Naive thymus-derived CD8-positive, alpha-beta T cell (primary cell): ENCODE measurements at places on chromosomes 5 and 9. TPM values are rescaled to one million over a fixed set of nuclear protein-coding genes. Genes with fewer than 3 reads are reported as not detected.

DNA sequence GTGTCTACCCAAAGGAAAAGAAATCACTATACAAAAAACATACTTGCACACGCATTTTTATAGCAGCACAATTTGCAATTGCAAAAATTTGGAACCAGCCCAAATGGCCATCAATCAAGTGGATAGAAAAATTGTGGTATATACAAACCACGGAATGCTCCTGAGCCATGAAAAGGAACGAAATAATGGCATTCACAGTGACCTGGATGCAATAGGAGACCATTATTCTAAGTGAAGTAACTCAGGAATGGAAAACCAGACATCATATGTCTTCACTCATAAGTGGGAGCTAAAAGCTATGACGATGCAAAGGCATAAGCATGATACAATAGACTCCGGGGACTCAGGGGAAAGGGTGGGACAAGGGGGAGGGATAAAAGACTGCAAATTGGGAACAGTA, 78.4 kb downstream of the ENC1 start:
- H3K4me1 ChIP-seq = no peaks in the 10 kb centered on the region
- H3K4me3 ChIP-seq = no peak overlapping the region
- no peaks in the 10 kb centered on the region for H3K36me3 ChIP-seq
- H3K27ac ChIP-seq = no peak overlapping the region
- H3K27me3 ChIP-seq = peaks cover 4% of the 10 kb centered on the region
- no peak for DNase-seq

DNA sequence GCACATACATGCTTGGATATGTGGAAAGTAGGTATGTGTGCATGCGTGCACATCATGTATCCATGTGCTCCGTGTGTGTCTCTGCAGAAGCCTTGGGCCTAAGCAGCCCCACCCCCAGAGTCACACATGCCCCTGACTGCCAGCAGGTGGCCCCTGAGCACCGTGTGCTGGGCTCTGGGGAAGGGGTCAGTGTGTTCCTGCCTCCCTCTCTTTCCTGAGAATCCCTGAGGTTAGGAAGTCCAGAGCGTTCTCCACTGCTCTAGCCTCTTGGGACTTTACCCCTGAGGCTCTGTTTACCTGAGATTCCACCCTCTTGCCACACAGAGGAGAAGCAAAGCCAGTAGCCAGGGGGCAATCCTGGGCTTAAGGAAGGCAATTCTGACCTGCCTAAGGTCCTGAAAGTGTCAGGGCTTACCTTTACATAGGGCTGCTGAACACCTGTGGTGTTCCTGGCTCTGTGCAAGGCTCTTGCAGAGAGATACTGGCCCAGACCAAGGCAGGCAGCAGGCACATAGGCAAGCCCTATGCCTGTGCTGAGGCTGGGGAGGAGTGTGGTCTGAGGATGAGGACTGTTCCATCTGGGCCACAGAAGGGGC, 207.3 kb downstream of the TMEM38B start:
- H3K36me3 ChIP-seq = no peaks in the 10 kb centered on the region
- H3K27me3 ChIP-seq = peaks cover 3% of the 10 kb centered on the region
- H3K4me3 ChIP-seq = no peak overlapping the region
- no peaks in the 10 kb centered on the region for H3K4me1 ChIP-seq
- DNase-seq = no peak
- H3K27ac ChIP-seq = no peak overlapping the region

- no peak overlapping the region for H3K4me3 ChIP-seq
- no peak for DNase-seq
- no peaks in the 10 kb centered on the region for H3K4me1 ChIP-seq
Observed at GRCh38 chr5:175819090-175819425, 52.3 kb upstream of the CPLX2 start.

GRCh38 chr9:15352306-15352705, 45.3 kb upstream of the TTC39B start:
- H3K27me3 ChIP-seq = no peaks in the 10 kb centered on the region
- no peaks in the 10 kb centered on the region for H3K36me3 ChIP-seq
- H3K4me1 ChIP-seq = peaks cover 34% of the 10 kb centered on the region
- no peak overlapping the region for H3K4me3 ChIP-seq
- peak overlapping the region; percentile 33 for H3K27ac ChIP-seq

GRCh38 chr5:60541980-60542379, 158.0 kb downstream of the DEPDC1B start:
- no peaks in the 10 kb centered on the region for H3K36me3 ChIP-seq
- peak overlapping the region; percentile 52 for H3K27ac ChIP-seq
- DNase-seq = no peak
- no peak overlapping the region for H3K4me3 ChIP-seq

DNA sequence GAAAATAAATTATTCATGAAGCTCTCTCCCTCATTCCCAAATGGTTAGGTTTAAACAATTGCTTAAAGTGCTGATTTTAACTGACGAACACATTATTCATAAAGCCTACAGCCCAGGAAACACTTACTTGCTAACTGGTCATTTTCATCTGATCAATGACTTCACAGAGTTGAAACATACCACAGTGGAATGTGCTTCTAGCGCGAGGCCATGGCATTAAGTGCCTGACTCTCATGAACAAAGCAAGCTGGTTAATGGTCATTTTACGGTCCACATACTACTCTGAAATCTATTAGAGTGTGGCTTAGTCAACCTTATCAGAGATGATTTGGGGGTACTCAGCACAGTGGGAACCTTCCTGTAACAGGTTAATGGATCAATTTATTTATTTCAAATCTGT, 114.6 kb downstream of the MED27 start:
- H3K36me3 ChIP-seq = peaks cover 4% of the 10 kb centered on the region
- no peak for DNase-seq
- H3K27ac ChIP-seq = no peak overlapping the region
- no peak overlapping the region for H3K4me3 ChIP-seq
- H3K4me1 ChIP-seq = peaks cover 5% of the 10 kb centered on the region

GRCh38 chr9:120755810-120756434, 37.3 kb downstream of the FBXW2 start:
- peaks cover 27% of the 10 kb centered on the region for H3K36me3 ChIP-seq
- H3K27ac ChIP-seq = no peak overlapping the region
- H3K27me3 ChIP-seq = no peaks in the 10 kb centered on the region

DNA sequence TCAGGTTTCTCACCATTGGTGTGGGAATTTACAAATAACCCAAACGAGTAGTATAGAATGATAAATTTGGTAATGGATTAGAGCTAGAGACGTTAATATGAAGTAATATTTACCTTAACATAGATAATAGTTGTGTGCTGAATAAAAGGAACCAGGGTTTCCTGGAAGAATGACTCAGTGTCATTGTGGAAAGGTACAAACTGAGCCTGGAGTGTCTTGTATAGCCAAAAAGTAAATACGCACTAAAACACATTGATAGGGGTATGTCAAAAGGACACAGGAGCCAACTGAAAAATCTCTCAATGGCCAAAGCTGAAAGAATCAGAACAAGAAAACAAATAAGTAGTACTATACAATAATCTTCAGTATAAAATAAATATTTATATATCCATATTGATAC, 363.5 kb downstream of the SLCO4C1 start:
- no peak overlapping the region for H3K27ac ChIP-seq
- H3K27me3 ChIP-seq = no peaks in the 10 kb centered on the region
- DNase-seq = no peak
- H3K4me3 ChIP-seq = no peak overlapping the region
- no peaks in the 10 kb centered on the region for H3K4me1 ChIP-seq

DNA sequence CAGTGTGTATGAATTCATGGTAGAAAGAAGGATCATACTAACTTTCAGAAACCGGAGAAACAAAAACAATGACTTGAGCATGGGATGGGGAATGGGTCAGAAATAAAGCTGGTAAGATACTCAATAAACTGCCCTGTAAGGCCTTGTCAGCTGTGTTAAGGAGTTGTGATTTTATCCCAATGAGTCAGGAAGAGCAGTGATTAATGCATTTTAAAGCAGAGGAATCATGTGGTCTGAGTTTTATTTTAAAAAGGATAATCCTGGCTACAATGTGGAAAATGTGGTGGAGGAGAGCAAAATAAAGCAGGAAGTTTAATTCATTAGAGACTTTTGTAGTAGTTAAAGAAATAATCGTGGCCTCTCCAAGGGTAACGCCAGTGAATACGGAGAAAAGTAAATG, 28.7 kb downstream of the DHX29 start:
- no peak overlapping the region for H3K27ac ChIP-seq
- H3K36me3 ChIP-seq = peaks cover 85% of the 10 kb centered on the region

- H3K4me3 ChIP-seq = no peak overlapping the region
- no peaks in the 10 kb centered on the region for H3K36me3 ChIP-seq
- DNase-seq = no peak
- no peak overlapping the region for H3K27ac ChIP-seq
- peaks cover 51% of the 10 kb centered on the region for H3K27me3 ChIP-seq
Observed at GRCh38 chr5:96288166-96288844, 144.7 kb downstream of the PCSK1 start.

- no peak overlapping the region for H3K4me3 ChIP-seq
- no peaks in the 10 kb centered on the region for H3K36me3 ChIP-seq
- H3K4me1 ChIP-seq = no peaks in the 10 kb centered on the region
- no peaks in the 10 kb centered on the region for H3K27me3 ChIP-seq
- no peak for DNase-seq
Observed at GRCh38 chr5:97476852-97477534, 293.9 kb upstream of the RIOK2 start.

- H3K27ac ChIP-seq = peak overlapping the region; percentile 91
- no peaks in the 10 kb centered on the region for H3K27me3 ChIP-seq
- H3K4me1 ChIP-seq = peaks cover 24% of the 10 kb centered on the region
- no peaks in the 10 kb centered on the region for H3K36me3 ChIP-seq
- peak overlapping the region; percentile 92 for H3K4me3 ChIP-seq
Observed at GRCh38 chr5:137888466-137888862, 793 bp upstream of the PKD2L2 start.

DNA sequence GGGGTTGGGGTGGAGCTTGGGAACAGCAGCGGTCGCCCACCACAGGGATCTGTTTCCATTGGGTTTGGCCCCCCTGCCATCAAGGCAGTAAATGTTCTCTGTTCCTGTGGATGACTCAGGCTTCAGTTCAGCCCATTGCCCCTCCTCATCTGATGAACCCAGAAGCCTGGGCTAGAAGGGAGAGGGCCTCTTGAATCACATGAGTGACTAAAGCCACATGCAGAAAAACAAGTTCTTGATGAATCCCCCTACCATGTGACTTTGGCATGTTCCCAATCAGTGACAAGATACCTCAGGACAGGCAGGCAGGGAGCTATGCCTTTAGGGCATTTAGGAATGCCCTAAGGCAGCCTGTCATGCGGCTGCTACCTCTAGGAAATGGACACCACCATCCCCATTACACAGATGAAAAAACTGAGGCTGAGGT, 2.5 kb downstream of the SH3PXD2B start:
- peaks cover 15% of the 10 kb centered on the region for H3K27me3 ChIP-seq
- no peaks in the 10 kb centered on the region for H3K36me3 ChIP-seq

DNA sequence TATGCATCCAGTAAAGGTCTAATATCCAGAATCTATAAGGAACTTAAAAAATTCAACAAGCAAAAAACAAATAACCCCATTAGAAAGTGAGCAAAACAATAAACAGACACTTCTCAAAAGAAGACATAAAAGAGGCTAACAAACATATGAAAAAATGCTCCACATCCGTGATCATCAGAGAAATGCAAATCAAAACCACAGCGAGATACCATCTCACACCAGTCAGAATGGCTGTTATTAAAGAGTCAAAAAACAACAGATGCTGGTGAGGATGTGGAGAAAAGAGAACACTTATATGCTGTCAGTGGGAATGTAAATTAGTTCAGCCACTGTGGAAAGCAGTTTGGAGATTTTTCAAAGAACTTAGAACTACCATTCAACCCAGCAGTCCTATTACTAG, 86.1 kb downstream of the WWC1 start:
- peaks cover 3% of the 10 kb centered on the region for H3K36me3 ChIP-seq
- H3K27me3 ChIP-seq = no peaks in the 10 kb centered on the region
- no peak overlapping the region for H3K4me3 ChIP-seq
- H3K4me1 ChIP-seq = peaks cover 4% of the 10 kb centered on the region
- no peak for DNase-seq

DNA sequence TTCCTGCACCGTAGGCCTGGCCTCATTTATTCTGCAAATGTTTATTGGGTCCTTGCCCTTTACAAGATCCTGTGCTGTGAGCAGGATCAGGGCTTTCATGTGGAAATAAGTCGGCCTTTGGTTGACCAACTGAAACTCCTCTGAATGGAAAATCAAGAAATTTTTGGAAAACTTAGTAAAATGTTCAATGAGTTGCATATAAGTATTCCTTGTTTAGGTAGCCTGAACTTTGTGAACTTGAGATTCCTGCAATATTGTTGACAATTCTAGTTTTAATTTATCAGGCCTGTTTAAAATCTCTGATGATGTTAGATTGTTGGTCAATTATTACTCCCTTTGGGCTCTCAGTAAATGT, 1.1 kb downstream of the MAML1 start:
- H3K4me3 ChIP-seq = peak overlapping the region; percentile 96
- peak; percentile 9 for DNase-seq
- peak overlapping the region; percentile 94 for H3K27ac ChIP-seq
- no peaks in the 10 kb centered on the region for H3K27me3 ChIP-seq
- H3K36me3 ChIP-seq = peaks cover 38% of the 10 kb centered on the region

DNA sequence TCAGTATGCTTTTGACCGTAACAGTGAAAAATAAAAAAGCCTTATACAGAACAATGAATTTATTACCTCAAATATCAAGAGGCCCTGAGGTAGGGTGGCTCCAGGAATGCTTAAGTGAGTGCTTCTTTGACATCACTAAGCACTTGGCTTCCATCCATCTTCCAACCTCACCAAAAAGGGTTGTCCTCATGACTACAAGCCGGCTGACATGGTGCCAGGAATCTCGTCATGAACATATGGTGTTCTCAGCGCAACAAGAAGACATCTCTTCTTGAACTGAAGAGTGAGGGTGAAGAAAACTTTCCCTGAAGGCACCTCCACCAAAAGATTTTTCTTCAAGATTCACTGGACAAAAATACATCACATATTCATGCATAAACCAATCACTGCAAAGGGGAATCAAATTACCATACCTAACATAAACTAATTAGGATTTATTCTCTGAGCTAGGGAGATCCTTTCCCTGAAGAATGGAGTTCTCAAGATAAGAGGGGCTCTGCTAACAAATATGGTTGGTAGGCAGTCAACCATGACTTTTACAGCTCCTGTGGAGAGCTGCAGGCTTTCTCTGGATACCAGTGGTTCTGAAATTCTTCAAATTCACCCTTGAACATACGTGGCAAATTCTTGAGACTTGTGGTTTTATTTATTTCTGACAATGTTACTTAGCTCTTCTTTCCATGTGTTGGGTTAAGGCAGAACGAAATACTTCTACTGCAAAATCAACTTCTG, 49.5 kb downstream of the AGXT2 start:
- no peaks in the 10 kb centered on the region for H3K4me1 ChIP-seq
- no peak overlapping the region for H3K4me3 ChIP-seq
- no peak overlapping the region for H3K27ac ChIP-seq

The NFX1 gene
- total RNA-seq = 70.3 TPM

The IFNA1 gene
- not detected for total RNA-seq

The CARD9 gene
- 0.85 TPM for total RNA-seq

The GMCL2 gene
- total RNA-seq = 0.14 TPM
